ENCODE measurements at places on chromosomes 2 and 18. TPM values are rescaled to one million over a fixed set of nuclear protein-coding genes. Genes with fewer than 3 reads are reported as not detected.

The GPR39 gene
- not detected for total RNA-seq

The ZBTB7C gene
- 2.7 TPM for total RNA-seq

- DNase-seq = no peak
These were observed 70.1 kb downstream of the EDAR start for GRCh38 chr2:108918941-108919341.

DNA sequence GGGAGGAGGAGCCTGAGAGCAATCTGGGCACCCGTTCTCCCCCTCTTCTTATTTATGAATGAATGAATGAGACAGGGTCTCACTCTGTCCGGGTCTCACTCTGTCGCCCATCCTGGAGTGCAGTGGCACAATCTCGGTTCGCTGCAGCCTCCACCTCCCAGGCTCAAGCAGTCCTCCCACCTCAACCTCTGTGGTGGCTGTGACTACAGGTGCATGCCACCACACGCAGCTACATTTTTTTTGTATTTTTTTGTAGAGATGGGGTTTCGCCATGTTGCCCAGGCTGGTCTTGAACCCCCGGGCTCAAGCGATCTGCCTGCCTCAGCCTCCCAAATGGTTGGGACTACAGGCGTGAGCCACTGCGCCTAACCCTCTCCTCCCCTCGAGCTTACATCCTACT, 198.4 kb downstream of the NEDD4L start:
- DNase-seq = no peak

The MPV17 gene
- 59.2 TPM for total RNA-seq

The PRKAG3 gene
- total RNA-seq = 0.14 TPM

The MOCOS gene
- total RNA-seq = 0.33 TPM

GRCh38 chr2:156294945-156295580, 37.5 kb downstream of the NR4A2 start:
- no peak for DNase-seq

The CCDC138 gene
- 1.1 TPM for total RNA-seq

DNA sequence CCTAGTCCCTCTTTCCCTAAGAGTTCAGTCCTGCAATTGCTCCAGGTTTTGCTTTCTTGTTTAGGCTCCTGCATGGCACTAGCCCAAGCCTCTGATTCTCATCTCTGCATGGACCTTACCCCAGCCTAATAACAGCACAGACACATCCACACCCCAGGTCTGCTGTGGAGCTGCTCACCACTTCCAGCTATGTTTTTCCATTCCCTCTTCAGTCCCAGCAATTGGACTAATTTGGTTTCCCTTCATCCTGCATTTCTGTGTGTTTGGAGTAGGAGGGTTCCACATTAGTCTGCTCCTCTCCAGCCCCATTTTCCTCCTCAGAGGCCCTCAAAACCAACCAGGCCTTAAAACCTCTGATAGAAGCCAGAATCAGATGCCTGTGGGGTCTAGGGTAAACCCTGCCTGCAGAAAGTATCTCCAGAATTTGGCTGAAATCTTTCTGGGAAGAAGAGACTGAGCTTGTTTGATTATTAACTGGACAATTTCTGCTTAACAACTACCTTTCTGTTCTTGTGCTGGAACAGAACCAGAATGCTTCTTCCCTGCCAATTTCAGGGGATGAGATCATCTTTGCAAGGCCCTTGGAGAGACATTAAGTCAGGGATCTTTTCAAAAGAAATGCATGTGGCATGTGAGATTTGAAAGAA, 95.9 kb downstream of the GFPT1 start:
- DNase-seq = no peak

GRCh38 chr18:61019338-61020301, 313.6 kb upstream of the CDH20 start:
- no peak for DNase-seq

DNA sequence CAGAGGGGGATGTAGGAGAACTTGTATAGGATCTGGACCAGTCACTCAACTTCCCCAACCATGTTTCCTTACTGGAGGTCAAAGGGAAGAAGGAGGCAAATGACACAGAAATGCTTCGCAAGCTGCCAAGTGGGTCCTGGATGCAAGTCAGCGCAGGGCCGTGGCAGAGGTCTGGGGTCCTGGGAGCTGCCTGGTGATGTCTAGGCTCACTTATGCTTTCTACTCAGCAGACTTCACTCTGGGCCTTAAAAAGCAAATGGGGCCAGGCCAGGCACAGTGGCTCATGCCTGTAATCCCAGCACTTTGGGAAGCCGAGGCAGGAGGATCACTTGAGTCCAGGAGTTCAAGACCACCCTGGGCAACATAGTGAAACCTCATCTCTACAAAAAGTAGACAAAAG, 19.9 kb downstream of the HS1BP3 start:
- DNase-seq = no peak

- no peak for DNase-seq
These were observed 71.7 kb upstream of the SIX3 start for GRCh38 chr2:44869761-44870160.

DNA sequence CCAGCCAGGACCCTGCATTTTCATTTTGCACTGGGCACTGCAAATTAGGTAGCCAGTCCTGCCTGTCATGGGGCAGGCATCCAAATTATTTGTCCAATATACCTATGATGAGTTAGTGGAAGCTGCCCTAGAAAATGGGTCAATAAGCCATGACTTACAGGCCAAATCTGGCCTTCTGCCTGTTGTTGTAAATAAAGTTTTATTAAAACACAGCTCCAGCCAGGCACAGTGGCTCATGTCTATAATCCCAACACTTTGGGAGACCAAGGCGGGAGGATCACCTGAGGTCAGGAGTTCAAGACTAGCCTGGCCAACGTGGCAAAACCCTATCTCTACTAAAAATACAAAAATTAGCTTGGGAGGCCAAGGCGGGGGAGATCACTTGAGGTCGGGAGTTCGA, 8.3 kb downstream of the AP1S3 start:
- no peak for DNase-seq

DNA sequence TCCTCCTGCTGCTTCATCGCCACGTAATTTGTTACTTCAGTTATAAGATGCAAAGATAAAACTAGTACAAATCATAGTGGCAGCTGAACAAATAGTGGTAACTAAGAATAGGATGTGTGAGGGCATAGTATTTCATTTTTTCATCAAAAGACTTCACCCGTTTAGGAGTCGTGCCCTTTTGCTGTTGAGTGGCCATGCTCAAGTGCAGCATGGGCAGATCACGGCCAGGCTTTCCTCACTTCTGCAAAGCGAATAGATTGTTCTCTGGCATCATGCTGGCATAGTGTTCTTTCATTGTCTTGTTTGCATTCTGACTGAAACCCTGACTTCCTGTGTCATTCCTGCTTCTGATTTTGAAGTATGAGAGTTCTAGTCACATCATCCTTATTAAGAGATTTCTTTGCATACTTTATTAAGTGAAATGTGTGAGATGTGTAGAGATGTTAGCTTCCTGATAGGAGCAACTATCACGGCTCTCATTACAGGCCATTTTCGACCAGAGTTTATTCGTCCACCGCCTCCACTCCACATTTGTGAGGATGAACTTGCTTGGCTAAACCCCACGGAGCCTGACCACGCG, 11.8 kb downstream of the CNOT11 start:
- no peak for DNase-seq

Measured in left ventricle myocardium inferior (tissue), 1 donor.